ENCODE measurements at places on chromosomes 5 and 9.

DNA sequence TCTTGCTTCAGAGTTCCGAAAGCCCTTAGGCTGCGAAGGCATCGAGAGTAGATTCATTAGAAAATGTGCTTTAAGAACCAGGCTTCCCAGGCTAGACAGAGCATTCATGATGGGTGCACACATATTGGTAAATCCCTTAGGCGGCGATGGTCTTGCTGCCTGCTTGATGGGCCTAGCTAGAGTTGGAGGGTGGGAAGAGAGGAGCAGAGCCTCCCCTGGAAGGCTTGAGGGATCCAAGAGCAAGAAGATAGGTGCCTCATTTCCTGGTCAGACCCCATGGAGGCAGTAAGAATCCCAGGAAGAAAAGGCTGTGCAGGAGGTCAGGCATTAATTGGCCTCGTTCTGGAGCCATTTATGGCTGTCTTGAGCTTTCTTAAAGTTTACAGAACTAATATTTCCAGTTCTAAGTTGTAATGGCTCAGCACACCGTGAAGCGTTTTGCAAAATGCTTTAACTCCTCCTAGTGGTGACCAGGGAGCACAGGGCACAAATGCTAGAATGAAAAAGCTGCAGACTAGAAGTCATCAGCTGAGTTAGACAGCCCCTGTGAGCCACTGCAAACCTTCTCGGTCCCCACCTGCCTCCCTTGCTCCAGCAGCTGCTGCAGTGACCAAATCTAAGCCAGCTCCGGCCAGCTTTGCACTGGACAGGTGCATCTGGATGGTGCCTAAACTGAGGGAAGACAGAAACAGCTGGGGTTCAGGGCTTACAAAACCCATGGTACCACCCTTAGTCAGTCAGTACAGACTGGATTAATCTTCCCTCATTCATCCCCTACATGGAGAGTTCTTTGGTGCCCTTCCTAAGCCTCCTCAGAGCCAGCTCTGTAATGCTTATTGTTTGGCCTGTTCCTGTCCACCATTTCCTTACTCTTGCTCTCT, 14.7 kb downstream of the SLC45A2 start:
- no peak for DNase-seq

DNA sequence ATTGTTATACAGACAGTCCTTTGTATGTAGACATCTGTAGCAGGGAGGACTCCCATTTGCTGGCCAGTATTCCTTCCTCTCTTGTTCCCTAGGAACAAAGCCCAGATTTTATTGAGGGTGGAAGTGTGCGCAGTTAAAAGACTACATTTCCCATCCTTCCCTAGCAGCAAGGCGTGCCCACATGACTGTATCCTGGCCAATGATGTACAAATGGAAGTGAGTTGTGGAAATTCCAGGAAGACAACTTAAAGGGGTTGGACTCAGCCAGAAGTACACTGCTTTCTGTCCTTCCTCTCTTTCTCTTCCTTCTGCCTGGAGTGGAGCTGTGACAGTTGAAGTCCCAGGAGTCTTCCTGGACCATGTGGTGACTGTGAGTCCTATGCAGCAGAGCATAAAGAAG, 89.0 kb downstream of the HRH2 start:
- DNase-seq: no peak

DNA sequence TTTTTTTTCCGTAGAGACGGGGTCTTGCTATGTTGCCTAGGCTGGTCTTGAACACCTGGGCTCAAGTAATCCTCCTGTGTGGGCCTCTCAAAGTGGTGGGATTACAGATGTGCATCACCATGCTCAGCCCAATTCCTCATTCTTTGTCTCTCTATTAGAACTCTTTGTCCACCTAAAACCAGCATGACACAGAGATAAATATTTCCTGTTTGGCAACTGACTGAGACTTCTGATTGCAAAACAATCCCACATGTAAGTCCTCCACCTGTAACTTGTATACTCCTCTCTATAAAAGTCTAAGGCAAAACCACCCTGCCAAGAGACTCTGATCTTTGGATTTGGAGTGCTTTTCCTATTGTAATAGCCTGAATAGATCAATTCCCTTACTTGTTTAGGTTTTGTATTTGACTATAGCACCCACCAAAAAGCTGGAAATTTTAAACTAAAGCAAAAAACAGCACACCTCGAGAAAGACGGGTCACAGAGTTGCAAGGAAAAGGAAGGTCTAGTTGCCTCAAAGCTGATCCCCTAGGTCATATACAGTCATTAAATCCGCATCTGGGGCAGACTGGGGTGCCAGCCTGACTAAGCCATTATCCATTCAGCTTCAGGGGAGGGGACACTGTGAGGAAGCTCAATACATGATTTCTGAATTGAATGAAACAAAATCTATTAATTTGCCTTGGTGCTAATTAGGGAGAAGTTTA, 13.5 kb upstream of the KIF27 start:
- no peak for DNase-seq

DNA sequence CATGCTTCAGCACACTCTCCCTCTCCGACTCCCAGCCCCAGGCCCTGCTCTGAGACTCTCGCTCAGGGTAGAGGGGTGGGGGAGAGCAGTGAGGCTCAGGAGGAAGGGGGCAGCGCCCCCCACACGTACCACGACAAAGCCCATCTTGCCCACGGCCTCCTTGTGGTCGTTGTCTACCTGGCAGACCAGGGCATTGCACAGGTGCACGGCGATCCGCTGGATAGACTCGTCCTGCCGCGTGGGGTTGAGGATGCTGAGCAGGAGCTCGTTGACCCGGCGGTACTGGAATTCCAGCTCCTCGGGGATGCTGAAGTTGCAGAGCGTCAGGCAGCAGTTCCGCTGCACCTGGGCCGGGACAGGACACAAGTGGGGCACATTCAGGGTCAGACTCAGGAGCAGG, 18.5 kb upstream of the ZDHHC12 start:
- DNase-seq: no peak

GRCh38 chr9:23855873-23856604, 30.0 kb upstream of the ELAVL2 start:
- no peak for DNase-seq
